ENCODE measurements at places on chromosomes 5 and 9.

- DNase-seq, result no peak
These were observed 26.7 kb upstream of the IPPK start for GRCh38 chr9:92696619-92697018.

- DNase-seq, result peak; percentile 32
These were observed 10.7 kb downstream of the LYSMD3 start for GRCh38 chr5:90518661-90519060.

GRCh38 chr5:135955525-135955924 lies 742 bp upstream of the LECT2 start:
- no peak for DNase-seq

DNA sequence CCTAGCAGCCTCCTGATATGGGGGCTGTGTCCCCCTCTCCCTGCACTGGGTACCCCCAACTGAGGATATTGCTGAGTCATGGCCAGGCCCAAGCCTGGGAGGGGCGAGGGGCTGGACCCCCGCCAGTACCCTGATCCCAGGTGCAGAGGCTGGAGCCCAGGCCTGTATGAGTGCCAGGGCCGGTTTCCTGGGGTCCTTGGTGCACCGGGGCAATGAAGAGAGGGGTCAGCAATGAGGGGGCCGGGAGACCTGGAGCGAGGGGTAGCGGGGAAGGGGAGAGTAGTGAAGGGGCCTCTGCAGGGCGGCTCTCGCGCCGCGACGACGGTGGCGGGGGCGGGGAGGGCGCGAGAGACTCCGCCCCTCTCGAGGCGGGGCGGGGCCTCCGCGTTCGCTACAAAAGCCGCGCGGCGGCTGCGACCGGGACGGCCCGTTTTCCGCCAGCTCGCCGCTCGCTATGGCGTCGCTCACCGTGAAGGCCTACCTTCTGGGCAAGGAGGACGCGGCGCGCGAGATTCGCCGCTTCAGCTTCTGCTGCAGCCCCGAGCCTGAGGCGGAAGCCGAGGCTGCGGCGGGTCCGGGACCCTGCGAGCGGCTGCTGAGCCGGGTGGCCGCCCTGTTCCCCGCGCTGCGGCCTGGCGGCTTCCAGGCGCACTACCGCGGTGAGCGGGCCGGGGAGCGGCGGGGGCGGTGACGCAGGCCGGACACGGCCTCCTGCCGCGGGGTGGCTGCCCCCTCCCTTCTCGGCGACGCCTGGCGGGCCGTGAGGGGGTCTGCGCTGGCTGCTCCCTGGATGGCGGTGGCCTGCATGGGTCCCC lies at the start of gene SQSTM1:
SQSTM1 (plus strand) TSS at position 423 of the 815 bp plus-strand sequence; CDS start at position 455, 32 bp downstream.
- DNase-seq, result peak; percentile 92

DNA sequence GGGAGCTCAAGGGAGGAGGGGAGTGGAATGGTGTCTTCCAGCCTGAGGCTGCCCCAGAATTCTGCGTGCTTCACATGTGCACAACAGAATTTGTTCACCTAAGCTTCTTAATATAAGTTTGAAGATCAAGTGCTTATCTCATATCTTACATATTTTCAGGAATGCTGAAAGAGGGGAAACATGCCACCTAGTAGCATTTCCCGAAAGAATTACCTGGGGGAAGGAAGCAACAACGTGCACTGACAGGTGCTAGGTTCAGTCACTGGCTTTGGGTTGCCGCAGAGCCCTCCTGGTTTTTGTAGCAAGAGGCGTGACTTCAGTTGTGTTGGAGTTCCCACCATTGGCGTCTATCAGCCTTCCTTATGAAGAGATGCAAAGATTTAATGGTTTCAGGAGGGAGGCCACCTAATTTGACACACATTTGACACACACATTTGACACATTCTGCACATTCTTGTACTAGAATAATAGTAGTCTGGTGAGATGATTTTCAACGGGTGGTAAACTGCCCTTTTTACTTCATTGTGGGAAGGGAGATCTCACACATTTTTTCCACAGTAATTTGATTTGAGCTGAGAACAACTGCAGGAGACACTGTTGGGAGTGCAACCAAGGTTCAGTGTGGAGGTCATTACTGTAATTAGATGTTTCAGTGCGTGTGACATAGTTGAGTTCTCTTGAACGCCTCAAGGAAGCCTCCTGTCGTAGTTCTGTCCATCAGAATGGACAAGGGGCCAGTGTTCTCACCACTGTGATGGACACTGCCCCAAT lies 481.3 kb downstream of the CCDC171 start:
- no peak for DNase-seq

DNA sequence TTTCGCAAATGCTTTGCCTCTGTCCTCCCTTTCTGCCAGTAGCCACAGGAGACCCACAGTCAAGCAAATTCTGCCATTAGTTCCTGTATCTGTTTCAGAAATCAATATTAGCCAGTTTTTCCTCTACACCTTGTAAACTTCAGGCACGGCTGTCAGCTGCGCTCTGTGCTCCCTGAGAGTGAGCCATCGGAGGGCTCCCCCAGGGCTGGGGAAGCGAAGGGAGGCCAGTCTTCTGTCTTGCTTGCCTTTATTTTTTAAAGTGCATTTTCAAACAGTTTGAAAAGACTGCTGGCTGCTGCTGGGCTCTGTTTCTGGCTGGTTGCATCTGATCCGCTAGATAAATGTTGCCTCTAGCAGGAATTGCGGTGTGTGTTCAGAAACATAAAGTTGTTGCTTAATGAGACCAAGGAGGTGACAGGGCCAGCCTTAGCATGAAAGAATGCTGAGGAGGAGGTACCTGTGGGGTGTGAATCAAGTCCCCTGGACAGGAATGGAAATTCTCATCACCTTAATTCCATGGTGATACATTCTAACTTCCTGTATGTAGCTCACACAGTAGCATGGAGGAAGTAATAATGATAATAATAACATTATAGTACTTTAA lies 421.7 kb upstream of the KIF2A start:
- DNase-seq, result no peak

DNA sequence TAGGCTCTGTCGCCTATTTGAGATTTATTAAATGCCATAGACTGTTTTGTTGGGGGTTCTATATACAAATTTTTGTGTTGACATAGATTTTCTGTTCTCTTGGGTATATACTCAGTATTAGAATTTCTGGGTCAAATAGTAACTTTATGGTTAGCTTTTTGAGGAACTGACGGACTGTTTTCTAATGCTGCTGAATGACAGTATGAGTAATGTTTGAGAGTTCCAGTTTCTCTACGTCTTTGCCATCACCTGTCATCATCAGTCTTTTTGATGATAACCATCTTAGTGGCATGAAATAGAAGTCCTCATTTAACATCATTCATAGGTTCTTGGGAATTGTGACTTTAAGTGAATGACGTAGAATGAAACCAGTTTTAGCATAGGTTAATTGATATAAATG lies 60.1 kb downstream of the CCDC171 start:
- DNase-seq, result no peak

- no peak for DNase-seq
These were observed 412.9 kb upstream of the CCNH start for GRCh38 chr5:87825583-87825982.

DNA sequence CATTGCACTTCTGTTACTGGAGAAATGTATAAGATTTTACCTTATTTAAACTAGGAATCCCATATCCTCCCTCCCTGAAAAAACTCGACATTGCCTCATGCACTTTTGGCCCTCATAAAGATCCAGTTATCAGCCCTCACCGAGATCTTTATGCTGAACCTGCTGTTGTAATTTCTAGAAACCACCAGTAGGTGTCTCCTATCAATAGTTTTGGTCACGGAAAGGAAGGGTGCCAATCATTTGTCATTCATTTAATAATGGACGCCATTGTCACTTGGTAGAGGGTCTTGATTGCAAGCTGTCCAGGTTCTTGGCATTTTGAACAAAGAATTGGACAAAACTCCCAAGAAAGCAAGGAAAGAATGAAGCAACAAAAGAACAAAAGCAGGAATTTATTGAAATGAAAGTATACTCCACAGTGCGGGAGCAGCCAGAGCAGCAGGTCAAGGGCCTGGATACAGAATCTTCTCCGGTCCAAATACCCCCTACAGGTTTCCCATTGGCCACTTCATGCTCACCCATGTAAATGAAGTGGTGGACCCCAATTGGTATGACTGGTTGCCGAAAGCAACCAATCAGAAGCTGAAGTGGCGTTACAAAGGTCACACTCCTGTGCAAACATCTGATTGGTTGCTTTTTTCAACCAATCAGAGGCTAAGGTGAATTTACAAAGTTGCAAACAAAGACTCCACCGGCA lies 524.3 kb downstream of the PSAT1 start:
- DNase-seq, result peak; percentile 31

DNA sequence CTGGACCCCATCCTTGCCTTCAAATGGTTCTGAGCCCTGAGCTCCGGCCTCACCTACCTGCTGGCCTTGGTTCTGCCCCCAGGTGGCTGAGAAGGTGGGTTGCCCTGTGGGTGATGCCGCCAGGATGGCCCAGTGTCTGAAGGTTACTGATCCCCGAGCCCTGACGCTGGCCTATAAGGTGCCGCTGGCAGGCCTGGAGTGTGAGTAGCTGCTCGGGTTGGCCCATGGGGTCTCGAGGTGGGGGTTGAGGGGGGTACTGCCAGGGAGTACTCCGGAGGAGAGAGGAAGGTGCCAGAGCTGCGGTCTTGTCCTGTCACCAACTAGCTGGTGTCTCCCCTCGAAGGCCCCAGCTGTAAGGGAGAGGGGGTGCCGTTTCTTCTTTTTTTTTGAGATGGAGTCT lies 5.2 kb downstream of the CEL start:
- no peak for DNase-seq

DNA sequence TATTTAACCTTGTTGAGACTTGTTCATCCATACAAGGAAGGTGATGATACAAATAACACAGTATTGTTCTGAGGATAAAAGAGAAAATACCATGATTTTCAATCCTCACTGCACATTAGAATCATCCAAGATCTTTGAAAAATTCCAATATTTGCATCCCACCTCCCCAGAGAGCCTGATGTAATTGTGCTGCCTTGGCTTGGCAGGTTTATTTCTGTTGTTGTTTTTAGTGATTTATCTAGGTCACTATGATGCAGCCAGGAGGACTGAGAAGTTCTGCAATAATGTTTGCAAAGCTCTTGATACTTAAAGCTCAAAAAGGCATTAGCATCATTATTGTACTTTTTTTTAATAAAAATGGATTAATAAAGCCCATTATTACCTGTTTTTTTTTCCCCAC lies 67.0 kb upstream of the NMUR2 start:
- DNase-seq, result no peak

DNA sequence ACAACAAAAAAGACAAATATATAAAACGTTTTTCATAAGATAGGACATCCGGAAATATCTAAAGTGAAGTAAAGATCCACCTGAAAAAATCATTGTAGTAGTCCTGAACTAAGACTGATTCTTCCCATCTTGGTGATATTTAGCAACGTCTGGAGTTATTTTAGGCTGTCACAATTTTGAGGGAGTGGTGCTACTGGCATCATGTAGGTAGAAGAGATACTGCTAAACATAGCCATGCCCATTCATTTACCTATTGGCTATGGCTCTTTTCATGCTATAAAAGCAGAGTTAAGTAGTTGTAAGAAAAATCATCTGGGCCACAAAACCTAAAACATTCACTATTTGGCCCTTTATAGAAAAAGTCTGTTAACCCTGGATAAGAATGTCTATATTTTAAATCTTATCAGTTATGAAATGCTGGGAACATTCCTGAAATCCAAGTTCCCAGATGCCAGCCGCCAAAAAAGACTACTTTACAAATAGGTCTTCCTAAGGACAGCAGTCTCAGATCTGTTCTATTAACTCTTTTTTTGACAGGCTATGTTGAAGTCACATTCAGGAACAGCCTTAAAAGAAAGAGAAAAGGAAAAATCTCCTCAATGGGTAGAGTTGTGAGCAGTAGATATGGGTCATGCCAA lies 27.0 kb downstream of the RAPGEF6 start:
- DNase-seq, result no peak

DNA sequence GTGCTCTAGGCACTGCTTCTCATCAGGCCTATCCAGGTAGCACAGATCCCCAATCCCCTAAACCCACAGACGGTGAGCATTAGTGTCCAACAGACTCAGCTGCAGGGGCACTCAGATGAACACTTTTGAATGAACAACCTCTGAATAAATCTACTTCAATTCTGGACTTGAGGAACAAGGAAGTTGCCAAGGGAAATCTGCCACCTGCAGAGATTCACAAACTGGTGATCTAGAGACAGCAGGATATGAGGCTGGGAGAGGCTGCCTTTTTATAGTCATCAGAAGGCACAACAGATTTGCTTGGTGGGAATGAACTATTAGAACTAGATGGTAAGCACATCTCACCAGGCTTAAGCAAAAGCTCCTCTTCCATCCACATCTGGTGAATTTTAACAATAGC lies 7.0 kb upstream of the HK3 start:
- DNase-seq, result no peak

GRCh38 chr9:93577975-93578682 lies 1.7 kb downstream of the PHF2 start:
- no peak for DNase-seq

DNA sequence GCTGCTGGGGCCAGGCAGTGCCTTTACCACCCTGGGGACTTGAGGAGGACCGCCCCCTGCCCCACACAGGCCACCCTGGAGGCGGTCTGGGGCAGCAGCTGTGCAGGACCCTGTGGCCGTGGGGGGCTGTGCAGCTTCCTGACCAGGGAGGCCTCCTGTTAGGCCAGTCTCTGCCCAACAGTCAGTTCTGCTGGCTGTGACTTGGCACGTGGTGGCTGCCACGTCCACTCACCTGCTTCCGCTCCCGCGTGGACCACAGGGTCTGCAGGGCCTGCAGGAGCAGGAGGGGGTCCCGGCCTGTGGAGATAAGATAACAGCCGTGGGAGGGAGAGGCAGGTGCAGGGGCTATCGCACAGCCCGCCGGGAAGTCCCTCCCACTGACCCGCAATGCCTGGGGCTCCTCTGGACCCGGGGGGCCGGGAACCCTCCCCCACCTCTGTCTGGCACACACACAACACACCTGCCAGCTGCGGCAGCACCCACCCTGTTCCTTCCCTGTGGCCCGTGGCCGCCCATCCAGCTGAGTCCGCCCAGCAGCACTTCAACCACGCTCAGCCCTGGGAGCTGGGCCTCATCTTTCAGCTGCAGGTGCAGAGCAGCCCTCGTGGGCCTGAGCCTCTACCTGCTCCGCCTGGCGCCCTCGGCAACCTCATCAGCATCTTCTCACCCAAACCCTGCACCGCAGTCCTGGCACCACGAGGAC lies 39.7 kb downstream of the EXD3 start:
- no peak for DNase-seq

- no peak for DNase-seq
These were observed 133.0 kb downstream of the CDH18 start for GRCh38 chr5:19855031-19855430.
